ENCODE measurements at places on chromosomes 12 and 14.

DNA sequence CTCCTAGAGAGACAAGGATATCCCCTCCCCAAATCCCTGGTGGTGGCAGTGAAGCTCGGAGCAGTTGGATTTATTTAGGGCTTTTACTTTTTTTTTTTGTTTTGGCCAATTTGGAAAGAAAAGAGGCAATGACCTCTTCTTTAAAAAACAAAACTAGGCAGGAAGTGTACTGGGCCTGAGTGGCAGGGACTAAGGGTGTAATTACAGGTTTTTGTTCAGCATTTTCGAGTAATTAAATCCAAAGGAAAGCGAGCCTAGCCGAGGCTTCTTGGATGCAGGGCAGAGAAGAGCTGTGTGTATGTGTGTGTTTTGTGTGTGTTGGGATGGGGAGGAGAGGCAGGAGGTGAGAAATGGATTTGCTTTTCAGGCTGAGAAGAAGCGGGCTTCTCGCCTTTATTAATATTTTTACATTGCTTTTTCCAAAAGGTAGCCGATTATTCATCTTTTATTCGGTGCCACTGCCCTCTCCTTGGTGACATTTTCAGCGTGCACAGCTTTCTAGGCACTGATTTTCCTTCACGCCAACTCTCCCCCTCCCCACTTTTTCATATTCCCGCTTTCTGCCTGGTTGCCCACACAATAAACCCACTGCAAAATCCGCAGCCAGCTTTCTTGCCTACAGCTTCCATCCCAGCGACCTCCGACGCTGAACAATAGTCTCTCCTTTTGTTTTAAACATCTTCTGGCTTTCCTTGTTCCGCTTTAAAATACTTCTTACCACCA lies 8.9 kb upstream of the IRF2BPL start:
- DNase-seq: no peak

GRCh38 chr14:101185946-101186345 lies 282.4 kb upstream of the RTL1 start:
- DNase-seq: no peak

DNA sequence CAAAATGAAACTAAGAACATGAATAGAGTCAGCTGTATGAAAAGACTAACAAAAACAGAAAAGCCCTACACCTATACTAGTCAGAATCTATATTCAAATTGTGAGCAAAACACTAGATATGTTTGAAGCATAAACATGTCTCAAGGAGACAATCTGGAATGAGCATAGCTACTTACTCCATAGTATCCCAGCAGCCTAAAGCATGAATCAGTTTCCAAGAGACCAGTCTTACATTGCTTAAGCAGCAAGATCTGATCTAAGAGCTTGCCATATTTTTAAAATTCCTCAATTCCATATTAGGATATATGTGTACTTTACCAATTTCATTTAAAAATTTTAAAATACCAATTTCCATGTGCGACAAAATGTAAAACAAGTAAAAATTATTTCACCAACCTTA lies 7.7 kb downstream of the CAPS2 start:
- DNase-seq: peak; percentile 86

DNA sequence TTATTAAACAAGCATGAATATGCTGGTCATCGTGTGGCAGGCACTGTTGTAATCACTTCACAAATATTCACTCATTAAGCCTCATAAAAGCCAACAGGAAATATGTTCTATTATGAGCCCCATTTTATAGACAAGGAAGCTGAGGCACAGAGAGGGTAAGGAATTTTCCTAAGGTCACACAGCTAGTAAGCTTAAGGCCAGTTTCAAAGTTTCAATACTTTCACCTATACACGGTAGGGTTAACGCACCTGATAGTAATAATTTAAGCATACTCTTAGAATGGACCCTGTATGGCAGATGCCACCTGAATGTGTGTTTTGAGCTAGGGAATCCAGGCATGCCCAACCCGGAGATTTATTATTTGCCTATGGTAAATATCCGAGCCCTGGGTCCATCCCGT lies 39.8 kb downstream of the EGLN3 start:
- no peak for DNase-seq

- DNase-seq: peak; percentile 49
Observed at GRCh38 chr14:99468836-99469592, 11.6 kb downstream of the SETD3 start.

DNA sequence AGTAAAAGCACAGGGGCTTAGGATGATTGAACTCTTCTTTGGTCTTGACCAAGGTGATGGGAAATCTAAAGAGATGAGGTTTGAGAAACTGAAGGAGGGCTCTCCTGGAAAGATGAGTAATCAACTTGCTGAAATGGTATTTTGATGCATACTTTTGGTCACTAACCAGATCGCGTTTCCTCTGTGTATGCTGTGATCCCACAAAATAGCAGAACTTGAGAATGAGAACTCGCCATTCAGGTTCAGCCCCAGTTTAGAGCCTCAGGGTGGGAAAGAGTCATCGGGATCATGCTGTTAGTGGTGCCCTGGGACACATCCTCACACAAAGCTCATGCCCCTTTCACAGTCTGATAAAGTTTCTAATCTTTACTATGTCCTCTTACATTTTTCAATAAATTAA lies 488.8 kb downstream of the ETNK1 start:
- DNase-seq: peak; percentile 15

DNA sequence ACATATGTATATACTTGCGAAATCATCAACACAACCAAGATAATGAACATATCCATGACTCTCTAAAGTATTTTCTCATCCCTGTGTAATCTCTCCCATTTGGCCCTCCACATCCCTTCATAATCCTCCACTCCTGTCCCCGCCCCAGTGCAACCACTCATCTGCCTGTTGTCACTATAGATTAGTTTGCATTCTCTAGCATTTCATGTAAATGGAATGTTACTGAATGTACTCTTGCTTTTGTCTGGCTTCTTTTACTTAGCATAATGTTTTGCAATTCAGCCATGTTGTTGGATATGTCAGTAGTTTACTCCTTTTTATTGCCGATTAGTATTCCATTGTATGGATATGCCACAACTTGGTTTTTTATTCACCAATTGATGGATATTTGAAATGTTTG lies 99.1 kb downstream of the BICD1 start:
- peak; percentile 16 for DNase-seq

DNA sequence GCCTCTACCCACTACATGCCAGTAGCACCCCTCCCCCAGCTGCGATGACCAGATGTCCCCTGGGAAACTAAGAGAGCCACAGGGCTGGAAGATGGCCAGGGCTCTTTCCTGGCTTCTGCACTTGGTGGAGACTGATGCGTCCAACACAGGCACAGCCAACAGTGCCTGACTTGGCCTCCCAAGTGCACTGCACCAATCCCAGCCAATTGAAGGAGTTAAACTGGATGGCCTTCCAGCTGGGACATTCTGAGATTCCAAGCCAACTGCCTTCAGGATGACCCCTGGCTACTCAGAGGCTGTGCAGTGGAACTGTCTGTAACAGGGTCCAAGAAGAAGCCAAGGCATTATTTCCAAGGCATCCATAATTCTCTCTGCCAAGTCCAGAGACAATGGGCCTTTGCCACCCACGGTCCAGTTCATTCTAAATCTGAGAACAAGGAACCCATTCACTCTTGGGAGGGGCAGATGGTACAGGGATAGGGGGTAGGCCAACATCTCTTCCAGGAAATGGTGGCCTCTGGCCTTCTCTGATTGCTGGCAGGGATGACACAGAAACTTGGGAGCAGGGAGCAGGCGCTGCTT lies 35.2 kb downstream of the PRIMA1 start:
- no peak for DNase-seq

DNA sequence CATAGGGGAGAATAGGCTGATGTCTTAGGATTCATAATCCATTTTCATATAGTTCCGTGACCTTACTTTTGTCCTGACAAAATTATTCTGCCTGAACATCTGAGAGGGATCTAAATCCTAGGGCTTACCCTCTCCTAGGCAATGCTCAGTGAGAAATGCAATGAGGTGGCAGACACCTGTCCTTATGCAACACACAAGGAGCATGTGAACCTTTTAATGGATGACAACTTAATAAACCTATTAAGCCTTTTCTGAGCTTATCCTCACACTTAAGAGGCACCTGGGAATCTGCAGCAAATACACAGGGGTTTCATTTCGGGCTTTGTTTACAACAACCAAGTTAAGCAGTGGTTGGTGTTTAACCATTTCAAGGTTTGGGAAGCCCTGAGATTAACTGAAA lies 24.6 kb downstream of the SINHCAF start:
- DNase-seq: no peak

Data from iris pigment epithelial cell (primary cell).